ENCODE measurements at places on chromosomes 4 and X.

GRCh38 chr4:122045533-122045932 lies 93.7 kb upstream of the TRPC3 start:
- DNase-seq = no peak

DNA sequence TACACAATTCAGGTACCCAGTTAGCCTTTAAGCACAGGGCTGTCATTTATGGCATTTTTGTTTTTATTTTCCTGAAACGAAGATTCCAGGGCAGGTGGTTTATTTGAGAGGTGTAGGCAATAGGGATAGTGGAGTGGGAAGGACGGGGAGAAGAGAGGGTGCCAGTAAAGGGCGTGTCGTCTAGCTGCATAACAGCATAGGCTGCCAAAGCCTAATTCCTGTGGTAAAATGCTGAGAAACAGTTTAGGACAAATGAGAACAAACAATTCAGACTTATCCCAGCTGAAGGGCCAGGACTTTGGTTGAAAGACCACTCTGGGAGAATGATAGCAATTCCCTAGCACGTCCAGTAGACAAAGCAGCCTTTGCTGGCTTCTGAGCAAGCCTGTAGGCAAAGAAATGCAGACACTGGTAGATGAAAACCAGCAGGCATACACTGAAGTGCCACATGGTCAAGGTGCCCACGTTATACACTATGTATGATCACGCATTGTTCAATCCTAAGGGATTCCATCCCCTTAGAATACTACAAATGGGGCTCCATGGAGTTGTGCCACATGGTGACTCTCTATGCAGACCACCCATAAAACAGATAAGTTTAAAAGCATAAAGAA lies 70.6 kb downstream of the PKD2 start:
- DNase-seq = no peak

DNA sequence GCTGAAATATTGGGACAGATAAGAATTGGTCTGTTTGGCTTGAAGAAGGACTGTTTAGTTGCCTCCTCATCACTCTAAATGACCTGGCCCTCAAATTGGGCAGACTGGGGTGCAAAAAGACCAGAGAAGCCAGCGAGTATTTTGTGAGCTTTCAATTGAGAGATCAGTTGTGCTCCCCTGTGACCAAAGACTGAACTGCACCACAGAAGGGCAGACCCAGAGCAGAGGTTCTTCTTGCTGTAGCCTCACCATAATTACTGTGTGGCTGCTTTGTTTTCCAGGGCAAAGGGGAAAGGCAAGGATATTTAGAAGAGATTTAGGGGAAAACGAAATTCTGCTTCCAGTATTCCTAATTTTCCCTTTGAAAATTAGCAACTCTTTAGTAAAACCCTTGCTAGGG lies 104.0 kb upstream of the MBNL3 start:
- DNase-seq = no peak

GRCh38 chr4:140242357-140243277 lies 88.6 kb upstream of the MAML3 start:
- no peak for DNase-seq

DNA sequence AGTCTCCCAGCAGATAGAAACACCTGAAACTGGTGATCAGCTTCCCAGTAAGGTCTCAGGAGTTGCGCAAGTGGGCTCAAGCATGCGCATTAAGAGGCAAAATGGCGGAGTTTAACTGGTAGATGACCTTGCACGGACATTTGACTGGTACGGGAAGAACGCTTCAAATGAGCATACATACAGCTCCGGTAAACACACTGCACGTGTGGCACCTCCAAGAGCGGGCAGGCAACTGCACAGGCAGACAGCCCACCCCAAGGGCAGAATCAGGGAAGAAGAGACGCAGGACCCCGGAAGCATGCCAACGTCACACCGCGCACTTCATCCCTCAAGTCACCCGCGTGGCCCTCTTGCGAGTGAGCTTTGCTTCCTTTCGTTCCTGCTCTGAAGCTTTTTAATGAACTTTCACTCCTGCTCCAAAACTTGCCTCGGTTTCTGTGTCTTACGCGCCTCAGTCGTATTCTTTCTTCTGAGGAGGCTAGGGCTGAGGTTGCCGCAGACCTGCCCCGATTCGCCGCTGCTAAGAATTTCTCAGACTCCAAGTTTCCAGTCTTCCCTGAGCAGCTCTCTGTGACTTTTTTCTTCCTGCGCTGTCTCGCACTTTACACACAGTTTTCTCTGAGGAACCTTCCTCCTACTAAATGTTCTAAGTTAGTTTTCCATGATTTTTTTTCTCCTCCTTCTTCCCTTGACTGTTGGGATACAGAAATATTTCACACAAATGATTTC lies 180.7 kb upstream of the ZFP42 start:
- no peak for DNase-seq

GRCh38 chr4:16264798-16265197 lies 38.5 kb upstream of the TAPT1 start:
- DNase-seq = no peak

GRCh38 chr4:187603093-187604025 lies 392.2 kb upstream of the ZFP42 start:
- no peak for DNase-seq

DNA sequence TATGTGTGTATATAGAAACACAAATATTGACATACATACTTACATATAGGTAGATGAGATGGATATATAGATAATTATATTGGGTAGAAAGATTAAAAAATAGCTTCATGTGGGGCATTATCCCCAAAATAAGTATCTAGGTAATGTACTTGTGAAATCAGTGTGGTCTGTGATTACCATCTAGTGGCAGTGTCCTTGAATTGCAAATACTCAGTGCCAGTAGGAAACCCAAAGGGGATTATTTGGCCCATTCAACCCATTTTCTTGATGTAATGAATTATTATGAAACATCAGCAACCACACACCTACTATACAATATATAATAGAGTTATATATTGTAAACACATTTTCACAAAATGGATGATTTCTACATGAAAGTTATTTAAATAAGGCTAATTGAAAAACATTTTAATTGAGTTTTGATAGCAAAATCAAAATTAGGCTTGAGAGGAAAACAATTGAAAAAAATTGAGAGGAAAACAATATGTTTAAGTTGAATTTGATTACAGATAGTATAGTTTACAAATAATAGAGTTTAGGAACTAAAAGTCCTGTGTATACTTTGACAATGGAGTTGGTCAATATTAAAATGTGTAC lies 389.4 kb downstream of the GALNTL6 start:
- no peak for DNase-seq

GRCh38 chr4:130722361-130722760 lies 1626.4 kb downstream of the C4orf33 start:
- DNase-seq = no peak

- peak; percentile 1 for DNase-seq
These were observed at the start of gene GK for GRCh38 chrX:30653415-30654131. GK (plus strand) TSS chrX:30653423; CDS start chrX:30653538, 115 bp downstream.

- DNase-seq = no peak
These were observed 56.2 kb downstream of the RTL9 start for GRCh38 chrX:110414679-110415439.

- no peak for DNase-seq
These were observed 867.1 kb upstream of the TENM3 start for GRCh38 chr4:181376058-181376457.

- DNase-seq = peak; percentile 1
These were observed 418 bp downstream of the TAB3 start for GRCh38 chrX:30888526-30889146.

DNA sequence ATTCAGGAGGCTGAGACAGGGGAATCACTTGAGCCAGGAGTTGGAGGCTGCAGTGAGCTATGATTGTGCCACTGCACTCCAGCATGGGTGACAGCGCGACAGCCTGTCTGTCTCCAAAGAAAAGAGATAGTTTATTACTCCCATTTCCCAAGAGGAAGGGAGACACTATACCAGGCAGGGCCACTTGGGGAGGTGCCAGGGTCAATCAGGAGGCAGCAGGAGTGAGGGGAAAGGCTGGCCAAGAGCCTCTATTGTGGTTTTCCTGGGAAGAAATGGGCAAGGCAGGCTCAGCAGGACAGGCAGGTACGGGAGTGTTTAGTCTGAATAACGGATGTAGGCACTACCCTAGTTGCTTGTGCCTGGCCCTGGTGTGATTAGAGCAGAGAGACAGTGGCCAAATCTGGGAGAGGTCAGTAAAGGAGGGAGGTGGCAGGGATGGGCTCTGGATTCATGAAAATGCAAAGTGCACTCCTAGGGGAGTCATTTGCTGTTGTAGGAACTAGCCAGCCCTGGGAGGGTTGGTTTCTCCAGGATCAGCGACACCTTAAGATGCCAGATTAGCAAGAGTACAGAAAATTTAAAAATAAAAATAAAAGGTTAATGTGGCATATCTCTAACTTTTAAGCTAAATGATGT lies 20.2 kb upstream of the CDKN2AIP start:
- DNase-seq = no peak

DNA sequence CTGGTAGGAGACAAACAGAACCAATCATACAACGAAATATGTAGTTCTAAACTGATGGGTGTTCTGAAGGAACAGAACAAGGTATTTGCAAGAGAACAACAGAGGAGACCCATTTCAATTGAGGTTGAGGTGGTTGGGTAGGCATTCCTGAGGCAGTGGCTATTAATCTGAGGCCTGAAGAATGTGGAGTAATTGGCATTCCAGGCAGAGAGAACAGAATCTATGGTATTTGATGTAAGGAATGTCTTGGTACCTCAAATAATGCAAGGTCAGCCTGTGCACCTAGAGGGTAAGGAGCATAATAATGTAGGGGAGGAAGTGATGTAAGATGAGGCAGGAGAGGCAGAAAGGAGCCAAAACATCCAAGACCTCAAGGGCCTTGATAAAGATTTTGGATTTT lies 109.5 kb upstream of the TEX13C start:
- DNase-seq = no peak
